ENCODE measurements at places on chromosomes 3 and 15.

GRCh38 chr3:54939557-54940300, 11.9 kb upstream of the LRTM1 start:
- DNase-seq, result no peak

- peak; percentile 11 for DNase-seq
Observed at GRCh38 chr15:61524545-61524944, 295.4 kb upstream of the RORA start.

DNA sequence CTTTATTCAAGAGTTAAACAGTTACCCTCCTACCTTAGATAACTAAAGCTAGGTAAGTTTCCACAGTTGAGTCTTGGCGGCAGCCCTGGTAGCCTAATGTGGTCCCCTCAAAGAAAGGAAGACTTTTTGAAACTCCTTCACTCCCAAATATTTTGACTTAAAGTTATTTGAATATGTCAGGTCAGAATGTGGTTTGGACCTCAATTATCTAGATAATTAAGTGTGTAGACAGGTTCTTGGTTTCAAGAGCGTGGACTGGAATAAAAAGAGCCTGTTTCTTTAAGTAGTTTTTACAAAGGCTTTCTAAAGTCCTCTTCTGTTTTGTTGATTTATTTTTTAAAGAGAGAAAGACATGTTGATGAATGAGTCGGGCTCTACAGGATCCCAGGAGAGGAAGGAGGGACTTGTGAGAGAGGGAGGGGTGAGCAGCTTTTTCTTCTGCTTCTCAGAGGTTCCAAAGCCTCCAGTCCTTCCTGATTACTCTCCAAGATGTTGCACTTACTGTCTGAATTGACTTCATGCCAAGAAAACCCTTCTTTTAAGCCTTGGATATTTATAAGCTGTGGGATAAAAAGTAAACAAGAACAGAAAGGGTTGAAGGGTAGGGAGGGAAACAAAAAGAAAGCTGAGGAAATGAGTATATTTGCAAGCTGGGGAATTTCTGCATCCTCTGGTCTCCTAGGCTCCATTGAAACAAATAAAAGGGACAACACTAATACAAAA, 457.4 kb downstream of the IGSF11 start:
- no peak for DNase-seq

GRCh38 chr15:39517122-39517855, 63.6 kb upstream of the THBS1 start:
- no peak for DNase-seq

- DNase-seq, result peak; percentile 12
Observed at GRCh38 chr3:138833899-138834595, 681 bp downstream of the PIK3CB start.

DNA sequence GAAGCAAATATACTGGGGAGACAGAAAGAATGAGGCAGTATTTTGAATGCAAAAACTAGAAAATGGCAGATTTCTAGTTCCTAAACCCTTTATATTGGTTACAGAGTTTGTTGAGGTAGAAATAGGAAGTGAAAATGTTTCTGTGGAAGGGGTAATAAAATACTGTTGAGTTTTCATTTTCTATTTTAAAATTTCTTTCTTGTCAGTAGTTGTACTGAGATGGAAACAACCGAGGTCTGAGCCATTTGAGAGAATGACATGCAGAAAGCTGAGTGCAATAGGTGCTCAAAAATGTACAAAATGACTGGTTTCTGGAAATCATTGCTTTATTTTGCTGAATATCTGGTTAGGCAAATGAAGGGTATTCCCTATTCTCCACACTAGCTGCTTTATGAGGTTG, 361.4 kb downstream of the CHL1 start:
- DNase-seq, result no peak

- no peak for DNase-seq
Observed at GRCh38 chr15:79903626-79904025, 6.8 kb upstream of the MTHFS start.

- DNase-seq, result peak; percentile 45
Observed at GRCh38 chr3:127951276-127951675, 36.2 kb downstream of the KBTBD12 start.

DNA sequence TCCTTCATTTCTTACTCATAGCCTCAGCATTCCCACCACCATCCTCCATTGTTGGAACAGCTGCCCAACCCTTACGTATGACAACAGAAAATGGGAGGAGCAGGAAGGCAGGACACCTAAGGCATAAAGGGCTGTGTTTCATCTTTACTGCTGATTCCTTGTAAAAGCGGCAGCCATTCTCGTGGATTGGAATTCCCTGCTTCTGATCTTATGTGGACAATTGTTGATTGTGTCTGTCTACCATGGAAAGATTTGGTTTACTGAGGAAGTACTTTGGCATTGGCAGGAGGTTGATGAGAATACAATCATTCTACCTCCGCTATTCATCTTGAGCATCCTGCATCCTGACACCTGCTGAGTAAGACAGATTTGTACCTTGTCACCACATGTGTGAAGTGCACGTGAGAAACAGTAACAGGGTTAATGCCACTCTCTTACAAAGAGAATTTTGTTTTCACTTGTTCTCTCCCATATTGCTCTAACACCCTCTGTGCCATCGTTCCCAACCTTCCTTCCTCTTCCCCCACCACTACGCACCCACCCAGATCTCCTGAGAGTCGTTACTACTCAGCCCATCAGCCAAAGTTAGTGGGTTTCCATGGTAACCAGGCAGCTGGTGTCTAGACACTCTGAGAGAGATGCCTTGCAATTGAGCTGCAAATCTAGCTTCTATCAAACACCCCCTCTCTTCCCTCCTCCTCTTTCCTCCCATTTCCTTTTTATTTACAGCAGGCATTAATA, 75.7 kb downstream of the GAP43 start:
- peak; percentile 78 for DNase-seq

GRCh38 chr3:197404754-197405153, 106.3 kb upstream of the DLG1 start:
- no peak for DNase-seq

GRCh38 chr15:36659917-36660316, 80.5 kb downstream of the CDIN1 start:
- no peak for DNase-seq

- DNase-seq, result peak; percentile 14
Observed at GRCh38 chr3:61637088-61638051, 76.0 kb downstream of the PTPRG start.

DNA sequence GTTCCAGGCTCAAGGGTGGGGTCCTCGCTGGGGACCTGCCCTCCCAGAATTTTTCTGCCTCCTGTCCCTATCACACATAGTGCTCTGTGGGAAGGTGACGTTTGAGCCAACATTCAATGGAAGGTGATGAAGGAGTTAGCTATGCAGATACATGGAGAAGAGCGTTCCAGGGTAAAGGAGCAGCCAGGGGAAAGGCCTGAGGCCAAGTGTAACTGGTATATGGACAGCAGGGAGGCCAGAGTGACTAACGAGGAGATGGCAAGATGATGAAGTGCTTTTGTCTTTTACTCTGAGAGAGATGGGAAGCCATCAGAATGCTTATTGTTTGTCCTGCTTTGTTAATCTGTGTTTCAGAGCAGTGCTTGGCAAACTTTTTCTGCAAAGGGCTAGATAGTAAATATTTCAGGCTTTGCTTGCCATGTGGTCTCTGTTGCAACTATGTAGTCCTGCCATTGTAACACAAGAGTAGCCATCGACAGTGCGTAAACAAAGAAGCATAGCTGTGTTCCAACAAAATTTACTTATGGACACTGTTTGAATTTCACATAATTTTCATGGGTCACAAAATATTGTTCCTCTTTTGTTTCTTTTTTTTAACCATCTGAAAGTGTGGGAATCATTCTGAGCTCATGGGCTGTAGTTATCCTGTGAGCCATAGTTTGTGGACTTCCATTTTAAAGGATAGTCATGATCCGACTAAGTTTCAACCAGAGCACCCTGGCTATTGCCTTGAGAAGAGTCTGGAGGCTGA, 25.8 kb upstream of the PIAS1 start:
- DNase-seq, result no peak

- peak; percentile 59 for DNase-seq
Observed at GRCh38 chr15:40217166-40217824, 21.6 kb upstream of the PAK6 start.

DNA sequence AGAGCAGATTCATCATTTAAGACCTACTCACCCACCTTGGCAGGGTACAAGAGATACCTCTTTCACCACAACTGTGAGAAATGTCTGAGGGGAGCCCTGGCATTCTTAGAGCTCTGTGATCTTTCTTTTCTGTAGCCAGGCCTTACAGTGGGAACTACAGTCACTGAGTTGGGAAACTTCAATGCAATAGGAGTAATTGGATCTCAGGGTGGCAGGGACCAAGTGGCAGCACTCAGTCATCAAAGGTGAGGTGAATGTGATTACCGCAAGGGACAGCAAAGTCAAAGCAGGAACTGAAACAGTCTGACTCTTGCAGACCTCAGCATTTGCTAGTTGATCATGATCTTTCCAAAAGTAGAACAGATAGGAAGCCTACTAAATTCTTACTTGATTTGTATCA, 7.2 kb upstream of the MCF2L2 start:
- no peak for DNase-seq

- no peak for DNase-seq
Observed at GRCh38 chr3:45083023-45083422, 56.9 kb downstream of the CLEC3B start.

DNA sequence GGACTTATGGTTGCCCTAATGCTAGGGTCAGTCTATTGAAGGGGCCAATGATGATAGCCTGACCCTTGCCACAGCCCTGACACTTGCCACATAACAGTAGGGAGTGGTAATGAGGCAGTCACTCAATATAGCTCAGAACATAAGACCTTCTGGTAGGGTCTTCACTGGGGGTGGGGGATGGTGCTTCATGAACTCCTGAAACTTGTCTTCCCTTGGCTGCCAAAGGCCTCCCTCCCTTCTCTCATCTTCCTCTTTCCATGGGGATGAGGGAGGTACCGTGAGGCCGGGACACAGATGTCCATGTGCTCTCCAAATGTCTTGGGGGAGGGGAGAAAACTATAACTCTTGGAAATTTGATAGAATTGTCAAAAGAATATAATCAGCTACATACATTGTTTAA, 21.1 kb upstream of the THSD4 start:
- DNase-seq, result no peak

GRCh38 chr3:99084826-99085225, 183.3 kb upstream of the DCBLD2 start:
- peak; percentile 88 for DNase-seq

GRCh38 chr3:189304465-189305351, 132.9 kb downstream of the TPRG1 start:
- peak; percentile 75 for DNase-seq

DNA sequence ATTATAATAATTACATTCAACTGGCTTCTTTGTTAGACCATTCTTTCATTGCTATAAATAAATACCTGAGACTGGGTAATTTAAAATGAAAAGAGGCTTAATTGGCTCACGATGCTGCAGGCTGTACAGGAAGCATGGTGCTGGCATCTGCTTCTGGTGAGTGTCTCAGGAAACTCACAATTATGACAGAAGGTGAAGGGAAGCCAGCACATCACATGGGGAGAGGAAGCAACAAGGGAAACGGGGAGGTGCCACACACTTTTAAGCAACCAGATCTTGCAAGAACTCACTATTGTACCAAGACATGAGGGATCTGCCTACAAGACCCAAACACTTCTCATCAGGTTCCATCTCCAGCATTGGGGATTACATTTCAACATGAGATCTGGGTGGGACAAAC, 413.1 kb upstream of the ARRDC4 start:
- no peak for DNase-seq

- no peak for DNase-seq
Observed at GRCh38 chr15:57287123-57287521, 89.2 kb upstream of the CGNL1 start.

DNA sequence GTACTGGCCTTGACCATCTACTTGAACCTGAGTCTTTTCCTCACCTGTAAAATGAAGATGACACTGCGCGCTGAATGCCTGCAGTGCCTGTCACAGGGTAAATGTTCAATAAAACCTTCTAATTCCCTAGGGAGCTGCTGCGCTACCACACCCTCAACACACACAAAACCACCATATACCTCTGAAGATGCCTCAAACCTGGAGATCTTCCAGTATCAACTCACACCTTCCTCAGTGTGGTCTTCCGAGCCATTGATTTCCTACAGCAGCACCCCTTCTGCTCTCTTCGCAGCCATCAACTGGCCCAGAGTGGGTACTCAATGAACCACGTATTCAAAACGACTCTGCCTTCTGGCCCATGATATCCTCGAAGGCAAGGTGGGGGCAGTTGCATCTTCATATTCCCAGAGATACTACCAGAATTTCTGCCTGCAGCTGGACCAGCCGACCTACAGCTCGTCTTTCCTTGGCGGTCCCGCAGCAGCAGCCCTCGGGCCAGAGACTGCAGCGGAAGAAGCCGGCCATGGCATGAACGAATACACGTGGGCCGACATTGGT, 695 bp downstream of the RPL32 start:
- no peak for DNase-seq

- peak; percentile 51 for DNase-seq
Observed at GRCh38 chr15:60444289-60444912, 34.5 kb downstream of the ICE2 start.
